Activated CD8-positive, alpha-beta T cell treated with anti-CD3 and anti-CD28 coated beads for 36 hours (primary cell): ENCODE measurements at places on chromosomes 1 and 21. TPM values are rescaled to one million over a fixed set of nuclear protein-coding genes. Genes with fewer than 3 reads are reported as not detected.

GRCh38 chr1:65880611-65881010 is 87.9 kb downstream of the PDE4B start:
- DNase-seq: no peak

- DNase-seq: peak; percentile 85
These were observed 36.6 kb downstream of the UBASH3A start for GRCh38 chr21:42440187-42440792.

GRCh38 chr1:85240174-85240601 is 19.3 kb downstream of the C1orf52 start:
- peak; percentile 46 for DNase-seq

- no peak for DNase-seq
These were observed 19.3 kb upstream of the UMODL1 start for GRCh38 chr21:42051788-42052187.

- no peak for DNase-seq
These were observed 86.7 kb downstream of the LRRC53 start for GRCh38 chr1:74425676-74426075.

DNA sequence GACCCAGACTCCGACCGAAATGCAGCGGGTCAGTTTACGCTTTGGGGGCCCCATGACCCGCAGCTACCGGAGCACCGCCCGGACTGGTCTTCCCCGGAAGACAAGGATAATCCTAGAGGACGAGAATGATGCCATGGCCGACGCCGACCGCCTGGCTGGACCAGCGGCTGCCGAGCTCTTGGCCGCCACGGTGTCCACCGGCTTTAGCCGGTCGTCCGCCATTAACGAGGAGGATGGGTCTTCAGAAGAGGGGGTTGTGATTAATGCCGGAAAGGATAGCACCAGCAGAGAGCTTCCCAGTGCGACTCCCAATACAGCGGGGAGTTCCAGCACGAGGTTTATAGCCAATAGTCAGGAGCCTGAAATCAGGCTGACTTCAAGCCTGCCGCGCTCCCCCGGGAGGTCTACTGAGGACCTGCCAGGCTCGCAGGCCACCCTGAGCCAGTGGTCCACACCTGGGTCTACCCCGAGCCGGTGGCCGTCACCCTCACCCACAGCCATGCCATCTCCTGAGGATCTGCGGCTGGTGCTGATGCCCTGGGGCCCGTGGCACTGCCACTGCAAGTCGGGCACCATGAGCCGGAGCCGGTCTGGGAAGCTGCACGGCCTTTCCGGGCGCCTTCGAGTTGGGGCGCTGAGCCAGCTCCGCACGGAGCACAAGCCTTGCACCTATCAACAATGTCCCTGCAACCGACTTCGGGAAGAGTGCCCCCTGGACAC is 534 bp downstream of the C1orf56 start:
- DNase-seq: peak; percentile 78

LAPTM5 gene
- 229 TPM for total RNA-seq

DPT gene
- total RNA-seq: not detected

LRRC38 gene
- not detected for total RNA-seq

NECTIN4 gene
- total RNA-seq: not detected
